ENCODE measurements at places on chromosomes 6 and 20. TPM values are rescaled to one million over a fixed set of nuclear protein-coding genes. Genes with fewer than 3 reads are reported as not detected.

COL12A1 gene
- 1.3 TPM for total RNA-seq

DUSP22 gene
- 22.8 TPM for total RNA-seq

SPATA25 gene
- total RNA-seq = 0.50 TPM

LRFN2 gene
- not detected for total RNA-seq

TRIM40 gene
- total RNA-seq = not detected

SNX3 gene
- total RNA-seq = 76.8 TPM

CST5 gene
- total RNA-seq = not detected

TBX18 gene
- 0.15 TPM for total RNA-seq

SMLR1 gene
- total RNA-seq = 28.8 TPM

NFKBIE gene
- 2.9 TPM for total RNA-seq

RBL1 gene
- total RNA-seq = 2.2 TPM

SLC2A10 gene
- 43.2 TPM for total RNA-seq

PTGIS gene
- total RNA-seq = 11.9 TPM

SLC22A16 gene
- total RNA-seq = not detected

NMBR gene
- total RNA-seq = not detected

CALHM4 gene
- total RNA-seq = not detected

RSPH4A gene
- 0.18 TPM for total RNA-seq

DBNDD2 gene
- 2.8 TPM for total RNA-seq

PSORS1C1 gene
- total RNA-seq = not detected

POU5F1 gene
- total RNA-seq = 3.5 TPM

C6orf163 gene
- total RNA-seq = 1.7 TPM

NTSR1 gene
- total RNA-seq = 0.12 TPM

HDAC2 gene
- 21.0 TPM for total RNA-seq

EYS gene
- total RNA-seq = 0.54 TPM

PRSS35 gene
- not detected for total RNA-seq

ADGRF1 gene
- not detected for total RNA-seq

C20orf141 gene
- not detected for total RNA-seq

VARS2 gene
- 32.7 TPM for total RNA-seq

DACT2 gene
- total RNA-seq = 0.99 TPM

EPHA7 gene
- total RNA-seq = not detected

FAM217A gene
- not detected for total RNA-seq

GSTA4 gene
- 23.1 TPM for total RNA-seq

C20orf144 gene
- not detected for total RNA-seq

SLC44A4 gene
- 0.25 TPM for total RNA-seq
